ENCODE measurements at places on chromosomes 4 and X. TPM values are rescaled to one million over a fixed set of nuclear protein-coding genes. Genes with fewer than 3 reads are reported as not detected.

PDZD4 gene
- 0.68 TPM for total RNA-seq

MAGEC3 gene
- total RNA-seq = not detected

ITM2A gene
- 152 TPM for total RNA-seq

SLITRK2 gene
- total RNA-seq = not detected

SYTL5 gene
- not detected for total RNA-seq

FGG gene
- total RNA-seq = not detected

MAGEA1 gene
- not detected for total RNA-seq

MAGEA2 gene
- not detected for total RNA-seq

FHIP1A gene
- total RNA-seq = not detected

CLIC2 gene
- total RNA-seq = 0.52 TPM

RAB40A gene
- total RNA-seq = 0.20 TPM

CCKAR gene
- not detected for total RNA-seq

TMSB15A gene
- total RNA-seq = 0.50 TPM

SYP gene
- 1.3 TPM for total RNA-seq

F8A2 gene
- total RNA-seq = not detected

CT55 gene
- not detected for total RNA-seq

SUPT20HL1 gene
- total RNA-seq = not detected

Data from T-helper 2 cell treated with Interferon-gamma antibody and Interleukin-4, amounts not matched to agents 100 ng/mL and 5 ng/mL, for 36 hours (primary cell).